Omental fat pad (tissue), 4 donors: ENCODE measurements at places on chromosomes 5 and 9.
A peak's percentile ranks its signal among the peaks of the same experiment; 100 is the strongest.

DNA sequence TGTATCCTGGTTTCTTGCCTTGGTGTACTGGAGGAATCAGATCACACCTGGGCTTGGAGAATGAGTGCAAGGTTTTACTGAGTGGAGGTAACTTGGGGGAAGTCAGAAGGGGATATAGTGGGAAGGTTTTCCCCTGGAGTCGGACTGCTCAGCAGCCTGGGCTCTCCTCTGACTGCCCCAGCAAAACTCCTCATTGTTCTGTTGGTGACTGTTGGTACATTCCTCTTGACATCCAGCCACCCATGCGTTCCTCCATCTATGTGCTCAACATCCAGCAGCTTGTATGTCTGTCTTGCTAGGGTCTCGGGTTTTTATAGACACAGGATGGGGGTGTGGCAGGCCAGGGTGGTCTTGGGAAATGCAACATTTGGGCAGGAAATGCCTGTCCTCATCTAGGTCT, 96.0 kb downstream of the ZFAND5 start:
- DNase-seq: no peak

- no peak for DNase-seq
Observed at GRCh38 chr9:113648048-113648447, 184.5 kb downstream of the RGS3 start.

- no peak for DNase-seq
Observed at GRCh38 chr5:133370036-133370831, 242.1 kb downstream of the FSTL4 start.

DNA sequence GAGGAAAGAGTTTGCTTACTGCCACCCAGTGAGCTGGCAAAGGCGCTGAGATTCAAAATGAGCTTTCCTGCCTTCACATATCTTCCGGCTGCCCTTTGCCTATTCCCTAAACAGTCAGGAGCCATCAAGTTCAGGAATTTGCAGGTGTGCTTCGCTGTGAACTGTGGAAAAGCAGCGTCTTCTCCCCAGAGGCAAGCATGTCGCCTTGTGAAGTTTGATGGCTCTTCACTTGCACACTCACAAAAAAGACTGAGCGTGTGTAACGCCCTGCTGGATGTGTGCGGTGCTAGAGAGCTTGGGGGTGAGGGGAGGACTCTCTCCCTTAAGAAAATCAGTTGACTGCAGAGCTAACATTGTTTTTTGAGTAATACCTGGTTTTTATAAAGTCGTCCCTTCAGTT, 288.7 kb downstream of the DOCK8 start:
- DNase-seq: no peak

- no peak for DNase-seq
Observed at GRCh38 chr5:31596354-31596753, 42.6 kb upstream of the PDZD2 start.

DNA sequence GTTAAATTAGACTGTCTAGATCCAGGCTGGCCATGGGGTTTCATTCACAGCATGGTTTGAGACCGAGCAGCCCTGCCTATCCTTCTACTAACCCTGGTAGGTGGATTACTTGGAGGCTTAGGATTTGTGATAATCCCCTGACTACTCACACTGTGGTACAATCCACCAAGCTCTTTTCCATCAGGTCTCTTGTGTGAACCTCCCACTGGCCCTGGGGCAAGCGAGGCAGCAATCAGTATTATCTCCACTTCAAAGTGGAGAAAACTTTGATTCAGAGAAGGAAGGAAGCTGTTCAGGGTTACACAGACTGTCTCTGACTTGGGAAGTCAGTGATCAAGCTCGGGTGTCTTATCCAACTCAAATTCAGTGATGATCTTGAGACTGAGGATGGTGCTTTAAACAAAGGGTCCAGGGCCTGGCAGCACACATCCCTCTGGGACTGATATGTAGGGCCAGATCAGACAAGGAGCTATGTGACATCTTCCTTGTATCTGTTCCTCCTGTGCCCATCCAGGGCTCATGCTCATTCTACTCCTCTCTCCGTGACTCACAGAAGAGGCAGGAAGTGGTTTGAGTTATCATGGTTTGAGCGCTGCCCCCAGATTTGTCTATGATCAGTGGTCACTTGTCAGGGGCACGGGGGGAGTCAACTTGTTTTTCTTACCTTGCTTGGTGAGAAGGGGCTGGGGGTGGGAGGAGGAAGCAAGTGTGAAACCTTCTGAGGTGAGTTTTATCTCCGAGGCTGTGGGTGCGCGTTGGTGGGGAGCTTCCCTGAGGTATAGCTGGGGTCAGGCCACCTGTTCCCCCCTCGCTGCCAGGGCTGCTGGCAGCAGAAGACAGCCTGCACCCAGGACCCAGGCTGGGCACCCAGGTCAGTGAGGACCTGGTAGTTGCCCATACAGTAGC, 48.6 kb downstream of the RGS3 start:
- DNase-seq: no peak

DNA sequence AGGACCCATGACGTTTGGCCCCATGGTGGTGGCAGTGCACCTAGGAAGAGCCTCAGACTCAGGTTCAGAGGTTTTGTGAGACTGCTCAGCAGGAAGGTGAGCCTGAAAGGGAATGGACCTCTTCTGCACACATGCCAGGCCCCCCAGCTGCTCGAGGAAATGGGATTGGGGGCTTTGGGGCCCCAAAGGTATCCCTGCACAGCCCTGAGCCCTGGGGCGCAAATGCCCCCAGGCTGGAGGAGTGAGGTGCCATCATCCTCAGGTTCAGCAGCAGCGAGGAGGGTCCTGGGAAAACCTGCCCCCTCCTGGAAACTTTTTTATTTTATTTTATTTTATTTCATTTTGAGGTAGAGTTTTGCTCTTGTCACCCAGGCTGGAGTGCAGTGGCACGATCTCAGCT, 171.8 kb upstream of the MVB12B start:
- no peak for DNase-seq

DNA sequence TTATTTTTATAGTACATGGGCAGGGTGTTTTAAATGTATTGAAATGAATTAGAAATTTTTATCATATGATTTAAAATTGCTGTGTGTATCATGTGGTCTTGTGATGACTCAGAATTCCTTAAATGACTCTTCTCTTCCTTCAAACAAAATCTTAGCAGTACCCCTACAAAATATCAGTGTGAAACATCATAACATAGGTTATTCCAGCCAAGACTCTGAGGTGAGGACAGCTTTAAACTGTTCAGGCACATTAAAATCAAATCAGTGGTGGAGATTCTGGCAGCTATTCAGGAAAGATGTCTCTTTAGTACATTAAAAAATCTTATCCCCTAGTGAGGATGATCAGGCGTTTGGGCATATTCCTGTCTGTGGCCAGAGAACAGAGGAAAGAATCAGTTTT, 174.0 kb downstream of the MAN2A1 start:
- no peak for DNase-seq

- DNase-seq: no peak
Observed at GRCh38 chr9:19381656-19382055, 1.6 kb upstream of the RPS6 start.

- DNase-seq: no peak
Observed at GRCh38 chr9:92638621-92639101, 31.3 kb downstream of the IPPK start.

GRCh38 chr5:135551593-135552447, 16.1 kb upstream of the NEUROG1 start:
- DNase-seq: peak; percentile 42
